ENCODE measurements at places on chromosomes 5 and 9.

- DNase-seq, result no peak
These were observed 1188.1 kb downstream of the DTWD2 start for GRCh38 chr5:117800261-117800660.

- DNase-seq, result no peak
These were observed 324.5 kb downstream of the KCNN2 start for GRCh38 chr5:114686356-114686755.

DNA sequence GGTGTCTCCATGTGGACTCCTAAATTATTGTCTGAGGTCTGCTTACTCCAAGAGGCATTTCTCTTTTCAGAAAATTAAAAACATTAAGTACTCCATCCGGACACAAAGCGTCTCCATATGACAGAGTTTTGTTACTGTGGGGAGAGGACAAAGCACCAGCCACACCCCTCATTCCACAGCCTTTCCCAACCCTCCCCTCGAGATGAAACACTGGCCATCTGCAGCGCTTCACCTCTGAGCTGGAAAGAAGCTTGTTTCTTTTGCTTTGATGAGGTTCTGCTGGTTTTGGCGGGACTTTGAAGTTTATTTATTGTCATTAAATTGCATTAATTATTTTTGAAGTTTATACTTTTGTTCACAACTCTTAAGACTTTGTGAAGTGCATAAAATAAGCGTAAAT lies 27.6 kb upstream of the NKD2 start:
- DNase-seq, result no peak

DNA sequence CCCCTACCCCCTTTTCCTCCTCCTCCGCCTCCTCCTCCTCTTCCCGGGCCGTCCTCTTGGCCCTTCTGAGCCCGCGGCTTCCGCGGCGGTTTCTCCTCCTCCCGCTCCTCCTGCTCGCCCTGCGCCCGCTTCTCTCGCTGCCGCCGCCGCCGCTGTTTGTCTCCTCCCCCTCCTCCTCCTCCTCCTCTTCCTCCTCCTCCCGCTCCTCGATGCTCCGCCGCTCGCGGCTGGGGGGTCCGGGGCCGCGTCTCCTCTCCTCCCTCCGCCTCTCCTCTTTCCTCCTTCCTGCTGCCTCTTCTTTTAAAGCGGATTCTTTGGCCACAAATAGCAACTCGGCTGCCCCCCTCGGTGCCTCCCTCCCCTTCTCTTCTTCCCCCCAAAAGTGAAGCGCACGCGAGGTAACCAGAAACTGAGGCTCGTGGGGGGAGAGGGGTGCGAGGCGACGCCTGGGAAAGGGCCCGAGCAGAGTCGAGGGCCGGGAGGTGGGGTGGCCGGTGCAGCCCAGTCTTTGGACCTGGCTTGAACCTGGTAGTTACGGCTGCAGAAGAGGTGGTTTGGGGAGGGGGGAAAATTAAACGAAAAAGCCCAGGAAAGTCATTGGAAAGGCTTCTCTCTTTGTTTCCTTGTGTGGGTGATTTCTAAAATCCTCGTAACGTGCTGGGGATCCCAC lies 1058.5 kb upstream of the DMAC1 start:
- DNase-seq, result no peak

GRCh38 chr9:132894862-132895835 lies 16.5 kb downstream of the SPACA9 start:
- no peak for DNase-seq

DNA sequence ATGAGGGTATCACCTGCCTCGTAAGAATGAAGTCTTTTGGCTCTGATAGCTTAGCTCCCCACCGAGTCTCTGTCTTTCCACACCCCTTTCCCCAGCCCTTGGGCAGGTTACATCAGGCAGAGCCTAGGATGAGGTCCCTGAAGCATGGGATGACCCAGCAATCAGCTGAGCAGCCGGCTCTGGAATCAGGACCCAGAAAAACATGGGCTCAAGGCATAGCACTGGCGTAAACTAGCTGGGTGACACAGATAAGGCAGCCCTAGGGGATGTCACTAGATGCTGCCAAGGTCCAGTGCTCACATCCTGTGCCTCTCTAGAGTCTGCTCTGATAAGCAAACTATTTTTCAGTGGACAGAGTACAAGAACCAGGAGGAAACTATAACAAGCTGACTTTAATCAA lies 26.6 kb downstream of the IDNK start:
- no peak for DNase-seq

GRCh38 chr9:37417857-37418618 lies 4.5 kb upstream of the GRHPR start:
- DNase-seq, result no peak

- DNase-seq, result no peak
These were observed 13.5 kb downstream of the RETREG1 start for GRCh38 chr5:16603295-16603694.

GRCh38 chr5:150603052-150603451 lies 37.4 kb upstream of the SYNPO start:
- DNase-seq, result no peak

DNA sequence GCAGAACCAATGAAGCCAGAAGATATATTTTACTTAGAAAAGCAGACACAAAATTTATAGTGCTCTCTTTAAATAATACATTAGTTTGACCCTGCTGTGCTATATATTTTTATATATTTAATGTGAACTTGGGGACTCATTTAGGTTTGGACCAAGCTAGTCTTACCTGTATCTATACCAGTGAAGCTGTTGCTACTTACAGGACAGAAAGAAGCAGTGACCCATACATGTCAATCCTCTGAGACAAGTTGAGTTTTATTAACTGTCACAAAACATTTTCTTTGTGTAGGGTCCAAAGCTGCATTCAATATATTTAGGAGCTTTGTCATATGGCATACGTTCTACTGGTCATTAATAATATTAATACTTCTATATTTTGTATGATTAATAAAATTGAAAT lies 327.7 kb upstream of the NUDT12 start:
- DNase-seq, result no peak

GRCh38 chr9:70156729-70157128 lies 102.0 kb upstream of the SMC5 start:
- no peak for DNase-seq

GRCh38 chr5:79512049-79512448 lies 1.9 kb downstream of the HOMER1 start:
- no peak for DNase-seq

DNA sequence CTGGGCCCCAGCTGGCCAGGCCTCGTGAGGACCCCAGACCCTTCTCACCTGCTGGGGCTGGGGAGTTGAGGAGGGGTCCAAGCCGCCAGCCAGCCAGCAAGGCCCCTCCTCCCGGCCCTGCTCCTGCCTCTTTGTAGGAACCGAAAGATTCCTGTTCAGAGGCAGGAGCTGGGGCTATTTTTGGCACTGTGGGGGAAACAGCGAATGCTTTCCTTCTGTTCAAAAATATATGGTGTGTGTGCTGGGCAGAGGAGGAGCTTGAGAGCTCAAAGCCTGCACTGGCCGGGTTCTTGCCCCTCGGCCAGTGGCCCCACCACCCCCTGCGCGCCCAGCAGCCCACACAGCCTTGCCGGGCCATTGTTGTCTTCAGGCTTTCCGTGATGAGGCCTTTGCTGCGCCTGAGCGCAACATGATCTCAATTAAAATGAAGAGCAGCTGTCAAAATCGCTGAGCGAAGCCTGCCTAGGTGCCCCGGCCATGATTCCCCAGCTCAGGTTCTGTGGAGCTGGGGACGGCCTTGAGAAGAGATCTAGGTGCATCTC lies 13.4 kb downstream of the NCS1 start:
- DNase-seq, result no peak

DNA sequence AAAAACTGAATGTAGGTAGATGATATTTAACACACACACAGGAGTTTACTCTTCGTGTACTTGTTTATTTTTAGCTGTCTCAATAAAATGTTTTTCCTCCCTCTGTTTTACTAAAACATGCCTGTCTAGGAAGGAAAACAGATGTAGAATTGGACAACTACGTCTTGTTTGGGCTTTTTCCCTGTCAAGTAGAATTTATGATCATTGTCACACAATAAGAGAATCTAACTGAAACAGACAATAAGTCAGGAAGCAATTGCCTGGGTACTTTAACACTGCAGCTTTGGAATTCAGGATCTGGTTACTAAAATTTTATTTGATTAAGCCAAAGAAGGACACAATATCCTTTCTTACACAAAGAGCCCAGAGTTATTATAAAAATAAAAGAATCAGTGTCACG lies 164.2 kb downstream of the ZDHHC21 start:
- DNase-seq, result no peak

GRCh38 chr5:136132087-136132486 lies 558 bp upstream of the SMAD5 start:
- no peak for DNase-seq

DNA sequence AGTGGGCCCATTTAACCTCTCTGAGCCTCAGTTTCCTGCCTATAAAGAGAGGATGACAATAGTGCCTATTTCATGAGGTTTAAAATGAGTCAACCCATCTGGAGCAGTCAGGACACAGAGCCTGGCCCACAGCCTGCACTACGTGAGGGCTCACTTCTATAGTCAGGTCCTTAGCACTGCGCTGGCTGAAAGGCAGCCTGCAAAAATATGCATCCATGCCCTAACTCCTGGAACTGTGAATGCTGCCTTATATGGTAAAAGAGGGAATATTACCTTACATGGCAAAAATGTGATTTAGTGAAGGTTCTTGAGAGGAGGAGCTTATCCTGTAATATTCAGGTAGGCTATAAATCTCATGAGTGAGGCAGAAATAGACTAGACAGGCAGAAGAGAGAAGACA lies 98.5 kb downstream of the GABBR2 start:
- no peak for DNase-seq
